ENCODE measurements at places on chromosomes 11 and 22.

DNA sequence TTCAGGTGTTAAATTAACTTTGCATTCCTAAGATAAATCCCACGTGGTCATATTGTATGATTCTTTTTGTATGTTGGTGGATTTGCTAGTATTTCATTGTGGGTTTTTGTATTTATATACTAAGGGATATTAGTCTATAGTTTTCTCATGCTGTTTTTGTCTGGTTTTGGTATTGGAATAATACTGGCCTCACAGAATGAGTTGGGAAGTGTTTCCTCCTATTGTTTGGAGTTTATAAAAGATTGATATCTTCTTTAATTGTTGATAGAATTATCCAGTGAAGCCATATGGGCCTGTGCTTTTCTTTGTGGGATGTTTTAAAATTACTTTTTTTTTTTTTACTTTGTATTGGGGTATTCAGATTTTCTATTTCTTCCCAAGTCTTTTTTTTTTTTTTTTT, 59.8 kb downstream of the QSER1 start:
- DNase-seq: no peak

DNA sequence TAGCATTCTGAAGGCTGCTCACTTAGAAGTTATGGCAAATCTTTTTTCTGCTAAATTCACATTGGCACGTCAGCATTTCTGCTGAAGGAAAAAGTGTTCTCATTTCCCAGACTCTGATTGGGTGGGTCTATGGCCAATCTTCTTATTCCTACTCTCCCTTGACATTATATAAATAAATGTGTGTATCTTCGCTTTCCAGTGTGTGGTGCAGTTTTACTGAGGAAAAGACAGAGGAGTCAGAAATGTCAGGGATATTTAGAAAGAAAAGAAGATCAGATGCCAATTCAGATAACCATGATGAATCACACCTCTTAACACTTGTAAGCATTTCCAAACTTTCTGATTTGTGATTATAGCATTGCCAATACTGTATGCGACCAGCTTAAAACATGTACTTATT, 3.2 kb upstream of the BDNF start:
- DNase-seq: peak; percentile 9

- DNase-seq: peak; percentile 4
Observed at GRCh38 chr11:113034576-113034975, 73.4 kb downstream of the NCAM1 start.

- DNase-seq: no peak
Observed at GRCh38 chr11:71332447-71332846, 80.1 kb upstream of the SHANK2 start.

- peak; percentile 22 for DNase-seq
Observed at GRCh38 chr11:134014511-134014910, 54.4 kb upstream of the JAM3 start.

DNA sequence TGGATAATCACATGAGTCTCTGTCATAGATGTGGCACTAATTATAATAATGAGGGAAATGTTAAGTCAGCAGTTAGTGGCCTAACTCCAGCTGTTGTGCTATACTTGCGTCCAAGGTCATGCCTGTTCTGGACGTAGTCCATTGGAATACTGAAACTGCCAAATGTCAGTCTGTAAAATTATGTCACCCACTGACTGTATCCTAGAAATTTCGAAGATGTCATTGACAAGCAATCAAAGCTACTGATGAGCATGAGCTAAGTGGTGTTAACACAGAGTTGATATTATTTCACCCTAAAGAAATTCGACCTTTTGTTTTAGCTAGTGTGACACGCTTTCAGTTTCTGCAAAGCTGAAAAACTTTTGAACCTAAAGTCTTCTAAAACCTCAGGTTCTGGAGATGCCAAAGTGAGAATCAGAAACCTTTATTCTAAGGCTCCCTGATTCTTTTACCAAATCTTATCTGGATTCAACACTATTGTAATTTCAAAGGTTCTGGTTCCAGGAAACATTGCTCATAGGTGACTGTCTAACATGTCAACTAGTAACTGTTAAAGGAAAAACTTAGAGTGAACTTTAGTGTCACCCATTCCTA, 14.9 kb upstream of the ME3 start:
- no peak for DNase-seq

DNA sequence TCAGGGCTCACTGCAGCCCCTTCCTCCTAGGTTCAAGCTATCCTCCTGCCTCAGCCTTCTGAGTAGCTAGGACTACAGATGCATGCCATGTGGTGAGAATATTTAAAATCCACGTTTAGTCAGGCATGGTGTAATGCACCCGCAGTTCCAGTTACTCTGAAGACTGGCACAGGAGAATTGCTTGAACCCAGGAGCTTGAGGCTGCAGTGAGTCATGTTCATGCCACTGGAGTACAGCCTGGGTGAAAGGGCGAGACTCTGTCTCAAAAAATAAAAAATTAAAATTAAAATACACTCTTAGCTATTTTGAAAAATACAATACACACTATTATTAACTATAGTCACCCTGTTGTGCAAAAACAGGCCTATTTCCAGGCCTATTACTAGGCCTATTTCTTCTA, 38.4 kb downstream of the NOX4 start:
- DNase-seq: no peak

GRCh38 chr11:8235925-8236324, 27.8 kb downstream of the LMO1 start:
- DNase-seq: no peak

DNA sequence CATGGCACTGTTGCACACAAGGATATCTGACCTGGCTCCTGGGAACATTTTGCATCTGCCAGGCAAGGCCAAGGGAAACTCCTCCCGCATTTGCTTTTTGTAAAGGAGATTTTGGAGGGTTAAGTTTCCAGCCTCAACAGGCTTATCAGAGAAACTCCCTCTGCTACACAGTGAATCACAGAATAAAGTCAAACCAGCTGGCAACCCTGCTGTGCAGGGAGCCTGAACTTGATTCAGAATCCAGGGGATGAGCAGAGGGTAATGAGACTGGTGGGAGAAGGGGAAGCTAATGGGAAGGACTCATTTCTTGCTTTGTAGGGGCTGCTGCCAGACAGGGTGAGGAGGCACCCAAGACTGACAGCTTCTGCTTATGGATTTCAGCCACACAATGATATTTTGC, 185.3 kb upstream of the ISX start:
- peak; percentile 43 for DNase-seq

- DNase-seq: no peak
Observed at GRCh38 chr11:116173506-116173905, 599.3 kb downstream of the BUD13 start.

DNA sequence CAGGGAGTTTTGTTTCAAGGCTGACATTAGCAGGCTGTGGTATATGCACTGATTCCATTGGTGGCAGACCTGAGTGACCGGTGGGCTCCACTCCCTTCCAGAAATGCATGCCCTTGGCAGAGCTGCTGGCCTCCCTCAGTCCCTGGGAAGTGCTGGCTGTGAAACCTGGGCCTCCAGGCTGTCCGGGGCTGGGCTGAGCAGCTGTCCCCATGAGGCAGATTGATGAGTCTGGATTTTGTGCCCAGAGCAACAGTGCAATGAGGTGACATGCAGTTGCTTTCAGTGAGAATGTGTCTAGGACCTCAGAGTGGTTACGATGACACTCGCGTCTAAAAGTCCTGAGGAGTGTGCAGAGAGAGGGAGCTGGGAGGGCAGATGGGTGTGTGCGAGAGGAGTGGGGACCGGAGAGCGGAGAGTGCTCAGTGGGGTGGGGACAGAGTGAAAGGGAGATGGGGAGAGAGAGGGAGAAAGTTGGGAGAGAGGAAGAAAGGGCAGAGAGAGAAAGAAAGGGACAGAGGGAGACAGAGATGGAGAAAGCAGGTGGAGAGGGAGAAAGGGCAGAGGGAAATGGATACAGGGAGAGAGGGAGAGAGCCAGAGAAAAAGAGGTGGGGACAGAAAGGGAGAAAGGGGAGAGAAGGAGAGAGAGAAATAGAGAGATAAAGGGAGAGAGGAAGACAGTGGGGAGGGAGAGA, 978.3 kb downstream of the BRD1 start:
- no peak for DNase-seq

- DNase-seq: peak; percentile 23
Observed at GRCh38 chr11:7514099-7514591, 346 bp downstream of the PPFIBP2 start.

- peak; percentile 45 for DNase-seq
Observed at GRCh38 chr22:20567993-20568417, 60.6 kb downstream of the MED15 start.

GRCh38 chr11:131290185-131290584, 80.2 kb upstream of the NTM start:
- no peak for DNase-seq

DNA sequence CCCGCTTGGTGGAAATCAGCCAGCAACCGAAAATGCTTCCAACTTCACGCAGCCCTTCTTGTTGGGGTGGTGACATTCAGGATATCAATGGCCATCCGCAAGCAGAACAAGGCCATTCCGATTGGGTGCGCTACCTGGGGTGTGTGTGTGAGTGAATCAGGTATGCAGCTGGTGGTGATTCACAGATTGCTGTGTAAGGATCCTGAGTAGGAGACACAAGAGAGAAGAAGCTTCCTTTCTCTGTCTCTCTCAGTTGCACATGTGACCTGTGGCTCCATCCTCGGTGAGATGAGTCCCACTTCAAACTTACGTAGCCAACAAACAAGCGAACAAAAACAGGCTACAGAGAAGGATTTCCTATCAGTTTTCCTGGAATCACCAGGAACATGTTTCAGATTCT, 9.6 kb upstream of the TMEM184B start:
- no peak for DNase-seq

- no peak for DNase-seq
Observed at GRCh38 chr11:88013508-88014065, 161.7 kb downstream of the RAB38 start.

DNA sequence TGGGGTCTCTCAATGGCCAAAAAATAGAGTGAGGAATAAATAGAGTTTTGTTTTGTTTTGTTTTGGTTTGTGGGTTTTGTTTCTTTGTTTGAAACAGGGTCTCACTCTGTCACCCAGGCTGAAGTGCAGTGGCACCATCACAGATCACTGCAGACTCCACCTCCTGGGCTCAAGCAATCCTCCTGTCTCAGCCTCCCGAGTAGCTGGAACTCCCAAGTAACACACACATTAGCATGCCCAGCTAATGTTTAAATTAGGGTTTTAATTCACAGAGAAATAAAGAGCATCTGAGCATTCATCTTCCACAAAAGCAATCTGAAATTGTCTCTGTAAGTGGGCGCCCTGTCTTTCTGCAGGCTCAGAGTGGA, 9.2 kb upstream of the IFITM3 start:
- no peak for DNase-seq

- DNase-seq: peak; percentile 52
Observed at GRCh38 chr11:57223601-57224000, 13.4 kb downstream of the APLNR start.

- no peak for DNase-seq
Observed at GRCh38 chr11:123547180-123547579, 107.2 kb downstream of the SCN3B start.

Measured in AG08395 (cell line).